ENCODE measurements at places on chromosomes 12 and 14.

- no peak for DNase-seq
These were observed 14.7 kb upstream of the HHIPL1 start for GRCh38 chr14:99630202-99630601.

GRCh38 chr12:57093415-57094207, 4.7 kb downstream of the NAB2 start:
- DNase-seq = no peak

DNA sequence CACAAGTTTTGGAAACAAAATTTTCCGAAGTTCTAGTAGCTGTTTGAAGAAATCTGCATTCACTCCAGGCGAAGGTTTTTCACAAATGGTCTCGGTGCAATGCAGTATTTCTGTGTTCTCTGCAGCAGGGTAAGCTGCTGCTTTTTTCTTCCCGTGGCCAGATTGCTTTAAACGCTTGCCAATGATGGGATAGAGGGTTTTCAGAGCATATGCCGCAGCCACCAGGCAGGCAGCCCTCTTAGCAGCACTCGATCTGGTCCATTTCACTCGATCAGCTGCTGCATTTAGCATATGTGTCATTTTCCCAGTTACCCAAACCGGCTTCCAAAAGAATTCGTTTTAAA, 315 bp downstream of the ABCD2 start:
- no peak for DNase-seq

GRCh38 chr12:88856201-88856600, 275.9 kb upstream of the KITLG start:
- DNase-seq = no peak

- DNase-seq = peak; percentile 85
These were observed at the start of gene M6PR for GRCh38 chr12:8949342-8950220. M6PR (minus strand) TSS chr12:8949645; CDS start chr12:8946404, 3,241 bp downstream.

DNA sequence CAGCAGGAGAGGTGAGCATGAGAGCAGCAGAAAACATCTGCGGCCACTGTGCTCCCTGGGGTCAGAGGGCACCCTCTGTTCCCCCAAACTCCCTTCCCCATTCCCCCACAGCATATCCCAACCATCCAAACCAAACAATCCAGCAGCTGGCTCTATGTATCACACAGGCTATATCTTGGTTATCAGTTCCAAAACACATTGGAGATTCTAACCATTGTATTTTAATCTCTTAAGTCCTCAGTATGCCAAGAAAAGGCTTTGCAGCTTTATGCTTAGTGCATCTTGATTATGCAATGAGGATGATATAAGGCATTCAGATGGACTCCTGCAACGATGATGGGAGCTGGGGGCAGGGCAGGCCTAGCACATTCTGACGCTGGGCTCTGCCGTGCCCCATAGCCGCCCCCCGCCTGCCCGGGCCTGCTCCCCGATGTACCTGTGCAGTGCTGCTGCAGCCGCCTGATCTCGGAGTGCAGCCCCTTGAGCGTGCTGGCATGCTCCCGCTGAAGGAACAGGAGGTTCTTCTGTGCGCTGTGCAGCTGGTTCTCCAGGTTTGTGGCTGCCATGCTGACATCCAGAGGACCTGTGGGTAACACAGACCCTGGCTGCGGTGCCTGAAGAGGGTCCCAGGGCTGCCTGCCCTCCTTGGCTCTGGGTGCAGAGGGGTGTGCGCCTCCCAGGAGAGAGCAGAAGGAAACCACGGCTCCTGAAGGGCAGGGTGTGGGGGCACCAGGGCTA, 29.6 kb downstream of the CCDC92 start:
- DNase-seq = no peak

DNA sequence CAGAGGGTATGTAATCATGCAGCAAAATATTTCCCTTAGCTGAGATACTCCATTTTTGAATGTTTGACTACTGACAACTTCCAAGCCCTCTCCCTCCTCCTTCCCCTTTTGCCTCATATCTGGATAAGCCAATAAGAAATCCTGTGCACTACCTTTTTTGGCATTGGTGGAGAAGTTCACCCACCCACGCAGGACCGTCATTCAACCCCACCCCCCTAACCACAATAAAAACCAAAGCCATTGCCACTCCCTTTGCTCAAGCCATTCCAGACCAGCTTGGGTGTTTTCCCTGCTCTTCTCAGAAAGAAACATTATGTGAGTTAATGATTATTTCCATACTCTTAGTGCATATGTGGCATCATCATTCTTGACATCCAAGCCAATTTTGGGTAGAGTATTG, 176.7 kb downstream of the PTPN11 start:
- no peak for DNase-seq

DNA sequence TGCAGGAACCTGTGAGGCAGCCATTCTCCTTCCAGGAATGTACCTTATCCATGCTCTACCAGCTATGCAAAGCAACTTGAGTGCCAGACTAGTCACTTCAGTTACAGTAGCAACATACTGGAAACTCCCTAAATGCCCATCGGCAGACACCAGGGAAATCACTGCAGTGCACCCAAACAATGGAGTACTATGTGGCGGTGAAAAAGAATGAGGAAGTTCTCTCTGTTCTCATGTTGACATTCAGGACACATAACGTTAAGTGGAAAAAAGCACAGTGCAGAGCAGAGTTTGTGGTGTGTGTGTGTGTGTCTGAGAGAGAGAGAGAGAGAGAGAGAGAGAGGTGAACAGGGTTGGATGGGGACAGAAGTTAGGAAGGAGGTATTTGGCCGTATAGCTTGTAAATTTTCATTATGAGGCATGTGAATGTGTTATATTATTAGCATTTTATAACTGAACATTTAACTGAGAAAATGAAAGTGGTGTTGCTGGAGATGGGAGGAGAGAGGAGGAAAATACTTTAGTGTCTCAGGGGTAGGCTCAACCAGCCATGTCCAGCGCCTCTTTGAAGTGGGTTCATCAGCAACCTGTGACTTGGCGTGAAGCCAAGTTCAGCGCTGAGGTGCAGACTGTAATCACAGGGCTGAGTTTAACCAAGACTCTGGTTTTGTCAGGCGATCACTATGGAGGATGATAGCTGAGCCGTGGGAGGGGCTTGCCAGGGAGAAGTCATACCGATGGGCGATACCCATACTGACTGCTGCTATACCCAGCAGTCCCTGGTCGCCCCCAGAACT, 17.3 kb downstream of the TNFAIP2 start:
- no peak for DNase-seq

GRCh38 chr14:78566026-78566858, 396.1 kb downstream of the NRXN3 start:
- DNase-seq = peak; percentile 10

DNA sequence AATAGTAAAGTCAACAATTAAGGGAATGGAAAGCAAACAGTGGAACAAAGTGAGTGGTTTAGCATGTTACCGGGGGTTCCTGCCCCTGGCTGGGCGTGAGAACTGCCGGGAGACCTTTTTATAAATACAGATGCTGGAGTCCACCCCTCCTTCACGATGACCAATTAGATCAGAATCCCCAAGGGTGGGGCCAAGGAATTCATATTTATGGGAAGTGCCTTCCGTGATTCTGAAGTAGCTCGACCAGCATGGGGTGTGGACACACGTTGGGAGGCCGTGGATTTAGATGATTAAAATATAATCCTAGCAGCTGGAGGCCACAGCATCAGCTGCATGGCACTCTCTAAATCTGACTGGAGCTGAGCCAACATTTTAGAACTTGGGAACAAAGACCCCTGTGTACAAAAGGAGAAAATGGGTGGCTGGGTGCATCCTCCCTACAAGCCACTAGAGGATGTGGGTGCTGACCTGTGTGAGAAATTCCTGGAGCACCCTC, 87.9 kb downstream of the SRRM4 start:
- no peak for DNase-seq

DNA sequence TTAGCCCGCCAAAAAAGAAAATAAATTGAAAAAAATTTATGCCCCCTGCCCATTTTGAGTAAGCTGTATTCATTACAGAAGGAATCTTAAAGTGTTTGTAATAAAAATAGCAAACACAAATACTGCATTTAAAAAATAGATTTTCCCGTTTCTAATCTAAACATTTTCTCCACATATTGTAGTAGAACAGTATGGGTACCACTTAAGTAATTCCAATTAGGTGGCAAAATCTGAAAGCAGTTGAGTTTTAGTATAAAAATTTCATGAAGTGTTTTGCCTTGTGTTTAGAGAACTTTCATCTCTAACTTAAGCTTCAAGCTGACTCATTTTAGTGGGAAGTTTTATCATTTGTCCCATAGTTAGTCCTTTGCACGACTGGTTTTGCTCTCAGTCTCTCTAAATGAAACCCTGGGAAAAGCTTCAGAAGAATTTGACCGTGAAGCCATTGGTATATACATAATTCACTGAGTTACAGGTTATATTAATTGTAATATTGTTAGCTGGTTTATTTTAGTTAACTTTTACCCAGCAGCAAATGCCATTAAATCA, 214.6 kb downstream of the ERC1 start:
- DNase-seq = no peak

DNA sequence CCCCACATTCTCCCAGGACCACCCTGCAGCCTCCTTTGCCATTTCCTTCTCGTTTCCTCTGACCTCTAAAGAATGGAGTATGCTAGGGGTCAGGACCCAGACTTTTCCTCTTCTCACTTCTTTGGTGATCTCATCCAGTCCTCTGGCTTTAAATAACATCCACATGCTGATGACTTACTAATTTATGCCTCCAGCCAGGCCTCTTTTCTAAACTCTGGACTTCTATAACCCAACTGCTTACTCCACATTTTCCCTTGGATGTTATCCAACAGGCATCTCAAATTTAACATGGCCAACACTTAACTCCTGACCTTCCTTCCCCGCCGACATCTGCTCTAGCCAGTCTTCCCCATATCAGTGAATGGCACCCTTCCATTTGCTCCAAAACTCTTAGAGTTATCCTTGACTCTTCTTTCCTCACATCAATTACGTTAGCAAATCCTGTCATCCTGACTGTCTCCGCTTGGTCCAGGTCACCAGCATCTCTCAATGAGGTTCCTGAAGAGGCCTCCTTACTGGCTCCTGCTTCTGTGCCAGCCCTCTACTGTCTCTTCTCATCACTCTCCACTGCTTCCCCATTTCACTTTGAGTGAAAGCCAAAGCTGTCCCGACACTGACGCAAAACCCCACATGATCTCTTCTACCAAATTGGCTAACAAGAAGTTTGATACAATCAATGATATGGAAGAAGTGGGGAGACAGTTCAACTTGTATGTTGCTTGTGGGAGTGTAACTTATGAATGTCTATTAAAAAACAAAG, 42.7 kb downstream of the TMBIM6 start:
- no peak for DNase-seq

- DNase-seq = no peak
These were observed 124.4 kb downstream of the SLC38A1 start for GRCh38 chr12:46144433-46144832.

GRCh38 chr12:104641862-104642261, 185.1 kb downstream of the CHST11 start:
- DNase-seq = no peak

DNA sequence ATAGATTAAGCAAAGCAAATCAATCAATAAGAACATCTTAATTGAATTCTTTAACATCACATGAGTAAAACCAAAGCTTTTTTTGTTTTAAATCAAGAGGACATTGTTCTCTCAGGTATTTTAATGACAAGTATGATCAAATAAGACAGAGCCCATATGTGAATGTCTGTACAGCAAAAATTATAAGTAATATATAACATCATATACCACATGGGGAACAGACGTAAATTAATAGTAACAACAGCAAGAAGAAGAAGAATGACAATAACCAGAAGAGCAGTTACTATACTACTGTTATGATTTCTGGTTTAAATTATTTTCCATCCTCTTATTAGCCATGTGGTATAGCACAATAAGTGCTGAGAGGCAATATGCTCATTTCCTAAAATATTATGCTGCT, 335.5 kb downstream of the ADAMTS20 start:
- DNase-seq = no peak

DNA sequence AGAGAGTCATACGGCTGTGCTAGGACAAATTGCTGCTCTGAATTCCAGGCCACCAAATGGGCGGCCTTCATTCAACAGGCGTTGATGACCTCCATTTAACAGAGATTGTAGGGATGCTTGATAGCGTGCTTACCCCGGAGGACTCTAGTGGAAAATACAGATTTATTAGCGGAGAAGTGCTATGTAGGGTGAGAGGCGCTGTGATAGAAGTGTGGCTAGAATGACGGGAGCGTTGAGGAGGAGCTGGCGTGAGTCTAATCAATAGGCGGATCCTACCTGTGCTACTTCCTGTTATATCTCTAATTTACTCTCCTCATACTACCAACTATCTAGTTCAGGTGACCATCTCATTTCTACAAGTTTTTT, 668 bp downstream of the MRPS35 start:
- DNase-seq = no peak

- DNase-seq = no peak
These were observed 2.1 kb upstream of the PTPN6 start for GRCh38 chr12:6948873-6949594.

DNA sequence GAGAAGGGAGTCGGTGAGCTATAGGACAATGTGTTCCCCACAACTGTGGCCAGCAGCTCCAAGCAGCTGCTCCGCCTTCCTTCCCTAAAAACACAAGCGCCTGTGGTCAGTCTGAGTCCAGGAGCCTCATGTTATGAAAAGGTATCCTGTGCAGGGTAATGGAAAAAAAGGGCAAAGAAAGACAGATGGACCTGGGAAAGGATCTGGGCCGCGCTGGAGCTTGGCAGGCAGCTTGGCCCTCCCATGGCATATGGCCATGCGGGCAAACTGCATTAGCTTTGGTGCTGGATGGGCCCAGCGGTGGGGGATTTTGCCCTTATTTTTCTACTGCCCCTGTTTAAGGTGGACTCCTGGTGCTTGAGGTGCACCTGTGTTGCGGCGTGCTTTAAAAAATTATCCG, 23.7 kb upstream of the CHST11 start:
- no peak for DNase-seq

All from SK-N-MC (cell line).